Left cardiac atrium (tissue), 4 donors: ENCODE measurements at places on chromosomes 4 and X. TPM values are rescaled to one million over a fixed set of nuclear protein-coding genes. Genes with fewer than 3 reads are reported as not detected.

GRCh38 chr4:14449308-14449707 is 553.0 kb upstream of the CPEB2 start:
- DNase-seq = no peak

- no peak for DNase-seq
These were observed 248.0 kb downstream of the GALNTL6 start for GRCh38 chr4:172061204-172061603.

GRCh38 chr4:140533951-140534480 is 10.0 kb downstream of the ELMOD2 start:
- no peak for DNase-seq

- DNase-seq = no peak
These were observed 262.0 kb downstream of the COL25A1 start for GRCh38 chr4:109040441-109040840.

CFAP47 gene
- not detected for total RNA-seq

- DNase-seq = no peak
These were observed 34.2 kb upstream of the ESX1 start for GRCh38 chrX:104288961-104289360.
